H54 (cell line): ENCODE measurements at places on chromosomes 7 and 10.

- DNase-seq: no peak
Measured at GRCh38 chr10:130066743-130067142, 43.9 kb downstream of the C10orf143 start.

GRCh38 chr7:150939466-150939865, 38.7 kb downstream of the KCNH2 start:
- no peak for DNase-seq

GRCh38 chr10:122237331-122237990, 33.6 kb upstream of the BTBD16 start:
- no peak for DNase-seq

DNA sequence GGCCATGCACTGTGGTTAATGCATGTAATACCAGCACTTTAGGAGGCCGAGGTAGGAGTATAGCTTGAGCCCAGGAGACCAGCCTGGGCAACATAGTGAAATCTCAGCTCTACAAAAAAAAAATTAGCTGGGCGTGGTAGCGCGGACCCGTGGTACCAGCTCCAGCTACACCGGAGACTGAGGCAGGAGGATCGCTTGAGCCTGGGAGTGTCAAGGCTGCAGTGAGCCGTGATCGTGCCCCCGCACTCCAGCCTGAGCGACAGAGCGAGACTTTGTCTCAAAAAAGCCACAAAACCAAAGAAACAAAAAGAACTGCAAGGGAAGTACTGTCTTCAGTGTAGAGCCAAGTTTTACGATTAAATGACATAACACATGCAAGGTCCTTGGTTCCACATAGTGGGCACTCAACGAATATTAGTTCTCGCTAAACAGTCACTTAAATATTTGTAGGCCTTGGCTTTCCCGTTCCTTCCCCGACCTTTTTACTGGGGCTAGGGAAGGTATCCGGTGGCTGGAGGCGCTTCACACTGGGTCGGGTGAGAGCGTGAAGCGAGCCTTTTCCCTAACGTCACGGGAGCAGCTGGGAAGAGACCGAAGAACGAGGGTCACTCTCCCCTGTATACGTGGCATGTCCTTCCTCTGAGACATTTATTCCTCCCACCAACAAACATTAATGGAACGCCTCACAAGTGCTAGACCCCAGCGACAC, 993 bp upstream of the SND1 start:
- DNase-seq: no peak

- no peak for DNase-seq
Measured at GRCh38 chr10:118914629-118915028, 114.9 kb upstream of the NANOS1 start.

DNA sequence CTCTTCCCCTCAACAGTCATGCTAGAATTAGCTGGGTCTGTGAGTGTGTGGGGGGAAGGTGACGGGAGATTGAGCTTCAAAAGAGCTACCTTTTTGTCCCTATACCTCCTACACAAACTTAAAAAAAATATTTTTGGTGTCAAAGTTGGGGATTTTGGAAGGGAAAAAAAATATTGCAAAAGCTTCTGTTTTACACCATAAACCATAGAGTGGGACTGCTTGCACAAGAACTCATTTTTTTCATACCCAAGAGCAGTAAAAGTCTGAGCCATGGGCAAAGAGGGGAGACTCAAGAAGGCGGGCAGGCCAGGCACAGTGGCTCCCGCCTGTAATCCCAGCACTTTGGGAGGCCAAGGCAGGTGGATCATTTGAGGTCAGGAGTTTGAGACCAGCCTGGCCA, 9.4 kb upstream of the ZDHHC4 start:
- DNase-seq: no peak

GRCh38 chr7:9231630-9232121, 798.3 kb downstream of the NXPH1 start:
- DNase-seq: no peak
